ENCODE measurements at places on chromosomes 16 and 17.
A peak's percentile ranks its signal among the peaks of the same experiment; 100 is the strongest.

DNA sequence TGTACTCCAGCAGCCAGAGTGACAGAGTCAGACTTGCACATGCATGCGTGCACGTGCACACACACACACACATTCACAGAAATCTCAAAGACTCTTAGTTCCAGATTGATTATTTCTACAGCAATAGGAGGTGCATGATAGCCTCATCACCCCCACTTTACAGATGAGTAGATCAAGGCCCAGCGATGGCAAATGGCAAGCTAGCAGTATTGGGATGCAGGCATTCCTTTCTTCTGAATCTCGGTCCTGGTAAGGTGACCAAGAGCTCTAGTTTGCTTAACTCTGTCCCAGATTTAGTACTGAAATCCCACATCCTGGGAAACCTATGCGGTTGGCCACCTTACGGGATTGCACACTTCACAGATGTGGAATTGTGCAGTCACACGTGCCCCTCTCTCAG, 38.6 kb downstream of the ITGAM start:
- no peak for DNase-seq

GRCh38 chr17:9367156-9367555, 208.5 kb downstream of the STX8 start:
- DNase-seq: no peak

DNA sequence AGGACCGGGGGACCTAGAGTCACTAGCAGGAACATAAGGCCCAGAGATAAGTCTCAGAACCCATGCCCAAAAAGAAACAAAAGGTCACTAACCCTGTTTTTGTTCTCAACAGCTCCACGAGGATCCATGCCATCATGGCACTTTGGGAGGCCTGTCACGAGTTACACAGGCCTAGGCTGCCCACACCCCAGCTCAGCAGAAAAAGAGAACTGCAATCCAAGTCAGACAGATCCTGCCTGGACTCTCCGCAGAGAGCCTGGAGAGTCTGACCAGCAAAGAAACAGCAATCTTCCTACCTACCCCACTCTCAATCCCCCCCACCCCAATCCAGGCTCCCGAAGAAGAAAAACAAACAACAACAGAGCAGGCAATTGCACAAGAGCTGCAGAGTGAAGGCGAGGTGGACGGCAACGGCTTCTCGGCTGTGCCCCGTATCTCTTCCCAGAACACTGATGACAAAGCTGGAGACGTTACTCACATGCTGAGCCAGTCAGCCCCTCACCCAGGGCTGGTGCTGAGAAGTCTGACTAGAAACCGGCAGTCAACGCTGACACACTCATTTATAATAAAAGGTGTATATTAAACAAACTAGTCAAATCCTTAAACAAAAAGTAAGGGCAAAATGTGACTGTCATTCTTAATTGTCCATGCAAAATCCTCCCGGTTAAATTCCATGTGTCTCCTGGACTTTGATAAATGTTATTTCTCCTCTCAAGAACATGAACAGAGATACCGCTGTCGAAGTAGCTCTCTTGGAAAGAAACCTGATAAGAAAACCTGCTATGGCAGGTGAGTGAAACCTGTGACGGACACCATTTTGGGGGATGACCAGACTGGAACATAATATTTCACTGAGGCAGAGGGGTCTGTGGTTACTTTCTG, 89.3 kb downstream of the SMG6 start:
- DNase-seq: no peak

- DNase-seq: no peak
These were observed 1.1 kb upstream of the PIGQ start for GRCh38 chr16:568401-569258.

- DNase-seq: no peak
These were observed 23.0 kb downstream of the KNOP1 start for GRCh38 chr16:19694989-19695388.

- DNase-seq: no peak
These were observed 13.1 kb downstream of the TBC1D24 start for GRCh38 chr16:2487903-2488531.

GRCh38 chr16:50555952-50556673, 7.9 kb downstream of the NKD1 start:
- DNase-seq: no peak

- DNase-seq: no peak
These were observed 104.6 kb downstream of the METRNL start for GRCh38 chr17:83183951-83184506.

DNA sequence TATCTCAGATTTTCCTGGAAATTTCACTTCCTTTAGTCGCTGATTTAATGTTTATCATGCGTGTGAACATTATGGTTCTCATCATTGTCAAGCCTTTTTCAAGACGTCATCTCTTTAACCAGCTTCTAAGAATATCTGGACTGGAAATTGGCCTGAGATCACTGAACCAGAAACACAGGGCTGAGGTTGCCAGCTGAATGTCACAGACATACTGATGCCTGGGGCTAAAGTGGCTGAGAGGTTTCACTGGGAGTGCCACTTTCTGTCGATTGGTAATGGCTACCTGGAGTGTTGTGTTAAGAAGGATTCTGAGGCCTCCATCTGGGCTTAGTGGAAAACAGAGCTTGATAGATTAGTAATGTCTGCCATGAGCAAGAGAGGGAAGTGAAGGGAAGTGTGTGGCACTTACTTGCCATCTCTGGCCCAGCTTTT, 54.2 kb downstream of the CRISPLD2 start:
- DNase-seq: no peak

GRCh38 chr16:66065925-66066324, 300.6 kb upstream of the CDH5 start:
- no peak for DNase-seq

DNA sequence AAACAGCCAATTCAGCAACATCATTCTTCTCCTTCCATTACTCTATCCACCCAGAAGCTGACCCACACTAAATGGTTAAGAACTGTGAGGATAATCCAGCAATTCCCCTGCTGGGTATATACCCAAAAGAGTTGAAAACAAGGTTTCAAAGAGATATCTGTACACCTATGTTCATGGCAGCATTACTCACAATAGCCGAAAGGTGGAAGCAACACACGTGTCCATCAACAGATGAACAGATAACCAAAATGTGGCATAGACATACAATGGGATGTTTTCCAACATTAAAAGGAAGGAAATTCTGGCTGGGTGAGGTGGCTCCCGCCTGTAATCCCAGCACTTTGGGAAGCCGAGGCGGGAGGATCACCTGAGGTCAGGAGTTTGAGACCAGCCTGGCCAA, 19.9 kb downstream of the MIS12 start:
- DNase-seq: no peak

GRCh38 chr16:50268352-50268751, 2.0 kb downstream of the ADCY7 start:
- DNase-seq: no peak

DNA sequence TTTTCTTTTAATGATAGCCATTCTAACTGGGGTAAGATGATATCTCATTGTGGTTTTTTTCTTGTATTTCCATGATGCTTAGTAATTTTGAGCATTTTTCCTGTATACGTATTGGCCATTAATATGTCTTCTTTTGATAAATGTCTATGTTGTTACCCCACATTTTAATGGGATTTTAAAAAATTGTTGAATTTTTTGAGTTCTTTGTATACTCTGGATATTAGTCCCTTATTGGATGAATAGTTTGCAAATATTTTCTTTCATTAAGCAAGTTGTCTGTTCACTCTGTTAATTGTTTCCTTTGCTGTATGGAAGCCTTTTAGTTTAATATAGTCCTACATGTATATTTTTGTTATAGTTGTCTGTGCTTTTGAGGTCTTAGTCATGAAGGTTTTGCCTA, 79.8 kb downstream of the BCAS3 start:
- DNase-seq: no peak

DNA sequence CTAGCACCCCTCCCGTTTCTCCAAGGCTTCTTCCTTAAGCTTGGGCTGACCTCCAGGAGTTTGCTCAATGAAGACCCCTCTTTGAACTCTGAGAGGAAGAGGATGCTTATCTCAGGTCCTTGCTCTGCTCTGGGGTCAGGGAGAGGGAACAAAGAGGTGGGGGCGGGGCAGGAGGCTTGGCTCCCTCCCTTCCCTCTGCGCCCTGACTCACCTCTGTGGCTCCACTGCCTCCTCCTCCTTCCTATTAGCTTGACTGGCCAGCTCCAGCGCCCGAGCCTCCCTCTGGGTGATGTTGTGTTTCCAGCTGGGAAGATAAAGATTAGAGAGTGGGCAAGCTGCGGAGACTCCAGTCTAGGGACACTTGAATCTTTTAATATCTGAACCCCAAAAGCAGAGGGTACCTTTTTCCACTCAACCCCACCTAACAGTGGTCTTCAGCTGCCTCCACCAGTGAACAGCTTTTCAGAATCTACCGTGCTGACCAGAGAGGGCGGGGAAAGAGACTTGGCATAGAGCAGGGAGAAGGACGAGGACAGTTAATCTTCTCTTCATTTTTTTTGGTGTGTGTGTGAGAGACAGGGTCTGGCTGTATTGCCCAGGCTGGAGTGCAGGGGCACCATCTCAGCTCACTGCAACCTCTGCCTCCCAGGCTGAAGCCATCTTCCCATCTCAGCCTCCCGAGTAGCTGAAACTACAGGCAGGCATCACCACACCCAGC, 6.7 kb downstream of the GIP start:
- DNase-seq: no peak

GRCh38 chr17:51435641-51436091, 175.3 kb downstream of the UTP18 start:
- peak; percentile 64 for DNase-seq

- DNase-seq: no peak
These were observed 279.6 kb downstream of the MAF start for GRCh38 chr16:79320956-79321355.

DNA sequence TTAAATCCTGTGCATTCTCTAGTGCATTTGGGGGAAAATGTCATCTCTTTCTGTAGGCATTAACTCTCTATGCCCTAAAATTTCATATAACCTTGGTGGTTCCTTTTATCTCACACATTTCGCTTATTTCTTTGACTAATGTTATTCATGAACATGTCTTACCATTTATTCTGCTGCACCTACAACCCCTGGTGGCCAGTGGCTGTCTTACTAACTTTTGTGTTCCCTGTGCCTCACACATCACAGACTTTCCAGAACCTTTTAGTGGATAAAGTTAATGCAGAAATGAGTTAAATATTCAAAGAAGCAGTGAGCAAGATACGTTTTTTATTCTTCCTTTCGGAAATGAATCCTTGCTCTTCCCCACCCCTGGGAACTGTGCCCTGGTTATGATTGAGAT, 111.9 kb downstream of the CDH13 start:
- no peak for DNase-seq

Data from activated CD4-positive, alpha-beta T cell treated with anti-CD3 and anti-CD28 coated beads, Interleukin-2, amount 50 U/mL, for 16 hours (primary cell).